ENCODE measurements at places on chromosomes 2 and 18.

DNA sequence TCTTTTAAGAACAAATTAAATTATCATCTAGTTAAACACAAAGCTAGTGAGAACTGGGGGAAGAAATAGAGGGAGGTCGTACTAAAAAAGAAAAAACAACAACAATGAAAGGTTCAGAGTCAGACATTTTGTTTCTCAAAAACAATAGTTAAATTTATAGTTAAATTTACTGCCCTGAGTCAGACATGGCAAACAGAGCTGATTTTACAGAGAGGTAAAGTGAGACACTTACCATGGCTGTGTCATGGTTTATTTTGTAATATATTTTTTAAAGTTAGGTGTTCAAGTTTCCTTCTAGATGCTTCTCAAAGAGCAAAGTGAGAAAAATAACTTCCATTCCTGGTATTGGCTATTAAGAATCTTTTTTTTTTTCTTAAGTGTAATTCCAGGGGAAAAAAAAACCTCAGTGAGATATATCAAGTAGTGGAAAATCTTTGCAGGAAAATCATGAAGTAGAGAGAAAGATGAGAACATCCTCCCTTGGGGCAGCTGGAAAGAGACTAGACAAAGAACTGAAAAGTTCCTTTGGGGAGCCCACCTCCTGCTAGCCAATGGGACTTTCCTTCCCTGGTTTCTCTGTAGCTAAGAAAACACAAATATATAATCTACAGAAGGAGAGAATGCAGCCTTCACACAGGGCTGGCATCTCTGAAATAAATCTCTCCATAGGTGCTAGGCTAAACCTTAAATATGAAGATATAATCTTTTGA, 12.3 kb downstream of the KLF7 start:
- DNase-seq: no peak

- no peak for DNase-seq
These were observed 7.2 kb upstream of the DAW1 start for GRCh38 chr2:227864161-227864756.

- no peak for DNase-seq
These were observed 20.2 kb downstream of the PLCD4 start for GRCh38 chr2:218627939-218628338.

DNA sequence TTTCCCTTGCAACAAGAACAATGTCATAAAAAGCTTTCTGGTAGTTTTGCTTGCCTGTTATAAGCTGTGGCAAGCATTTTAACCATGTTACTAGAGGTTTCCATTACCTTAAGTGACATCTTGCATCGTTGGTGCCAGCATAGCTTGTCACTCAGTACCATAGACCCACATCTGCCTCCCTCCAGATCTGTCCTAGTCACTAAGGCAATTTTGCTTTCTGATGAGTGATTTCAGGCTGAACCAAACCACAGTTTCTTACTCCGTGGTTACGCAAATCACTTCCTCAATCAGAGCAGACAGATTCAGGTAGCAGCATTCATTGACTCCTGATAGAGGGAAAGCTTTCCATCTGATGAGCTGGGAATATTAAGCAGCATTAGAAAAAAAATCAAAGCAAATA, 1057.5 kb upstream of the FAM98A start:
- DNase-seq: no peak

DNA sequence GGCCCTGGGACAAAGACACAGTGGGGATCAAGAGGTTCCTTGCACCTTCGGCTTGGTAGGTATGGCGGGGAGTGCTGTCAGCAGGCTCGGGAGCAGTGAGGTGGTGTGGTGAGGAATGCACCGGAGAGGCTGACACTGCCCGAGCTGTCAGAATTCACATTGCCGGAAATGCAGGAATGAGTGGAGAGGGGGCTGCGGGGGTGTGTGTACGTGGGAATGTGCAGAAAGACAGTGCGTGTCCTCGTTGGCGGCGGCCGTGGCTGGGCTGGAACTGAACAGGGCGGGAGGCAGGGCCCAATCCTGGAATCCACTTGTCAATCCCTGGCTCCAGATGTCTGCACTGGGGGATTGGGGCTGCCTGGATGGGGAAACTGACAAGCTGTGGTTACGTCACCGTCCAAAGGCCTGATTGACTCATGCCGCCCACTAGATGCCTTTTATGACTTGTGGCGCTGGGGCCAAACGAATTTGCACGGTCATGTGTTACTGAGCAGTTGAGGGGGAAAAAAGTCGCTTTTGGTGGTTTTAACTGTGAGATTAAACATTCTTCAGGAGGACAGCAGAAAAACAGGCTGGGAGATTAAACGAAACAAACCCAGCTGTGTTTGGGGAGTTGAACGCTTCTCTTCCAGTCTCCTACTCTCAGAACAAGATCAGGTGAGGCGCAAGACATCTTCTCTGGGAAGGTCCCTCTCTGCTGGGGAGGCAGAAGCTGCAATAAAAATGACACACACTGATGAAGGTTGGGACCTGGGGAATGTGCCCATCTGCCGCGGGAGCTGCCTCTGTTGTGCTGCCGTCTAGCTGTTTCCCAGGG, 189.4 kb upstream of the GLI2 start:
- no peak for DNase-seq

All from NCI-H1048 (cell line).